ENCODE measurements at places on chromosomes 16 and 17.
A peak's percentile ranks its signal among the peaks of the same experiment; 100 is the strongest.

GRCh38 chr16:53065461-53066061 is 10.8 kb downstream of the CHD9 start:
- DNase-seq: peak; percentile 35

DNA sequence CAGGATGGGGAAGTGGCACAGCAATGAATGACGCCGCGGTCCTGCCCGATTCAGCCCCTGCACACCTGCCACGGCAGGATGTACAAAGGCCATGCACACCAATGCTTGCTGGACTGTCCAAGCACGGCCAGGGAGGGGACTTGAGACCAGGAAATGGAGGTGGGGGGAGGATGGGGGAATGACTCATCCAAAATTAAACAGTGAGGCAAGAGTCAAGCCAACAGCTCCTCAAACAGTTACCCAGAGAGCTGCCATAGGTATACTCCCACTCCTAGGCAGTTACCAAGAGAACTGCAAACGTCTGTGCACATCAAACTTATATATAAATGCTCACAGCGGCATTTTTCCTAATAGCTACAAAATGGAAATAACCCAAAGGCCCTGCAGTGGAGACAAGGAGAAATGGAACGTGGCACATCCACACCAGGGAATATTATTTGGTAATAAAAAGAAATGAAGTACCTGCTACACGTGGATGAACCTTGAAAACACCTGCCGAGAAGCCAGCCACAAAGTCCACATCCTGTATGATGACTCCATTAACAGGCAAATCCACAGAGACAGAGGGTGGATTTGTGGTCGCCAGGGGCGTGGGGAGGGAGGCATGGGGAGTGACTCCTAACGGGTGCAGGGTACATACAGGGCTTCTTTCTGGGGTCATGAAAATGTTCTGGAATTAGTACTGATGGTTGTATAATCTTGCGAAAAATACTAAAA is 54.1 kb downstream of the VAC14 start:
- DNase-seq: peak; percentile 54

DNA sequence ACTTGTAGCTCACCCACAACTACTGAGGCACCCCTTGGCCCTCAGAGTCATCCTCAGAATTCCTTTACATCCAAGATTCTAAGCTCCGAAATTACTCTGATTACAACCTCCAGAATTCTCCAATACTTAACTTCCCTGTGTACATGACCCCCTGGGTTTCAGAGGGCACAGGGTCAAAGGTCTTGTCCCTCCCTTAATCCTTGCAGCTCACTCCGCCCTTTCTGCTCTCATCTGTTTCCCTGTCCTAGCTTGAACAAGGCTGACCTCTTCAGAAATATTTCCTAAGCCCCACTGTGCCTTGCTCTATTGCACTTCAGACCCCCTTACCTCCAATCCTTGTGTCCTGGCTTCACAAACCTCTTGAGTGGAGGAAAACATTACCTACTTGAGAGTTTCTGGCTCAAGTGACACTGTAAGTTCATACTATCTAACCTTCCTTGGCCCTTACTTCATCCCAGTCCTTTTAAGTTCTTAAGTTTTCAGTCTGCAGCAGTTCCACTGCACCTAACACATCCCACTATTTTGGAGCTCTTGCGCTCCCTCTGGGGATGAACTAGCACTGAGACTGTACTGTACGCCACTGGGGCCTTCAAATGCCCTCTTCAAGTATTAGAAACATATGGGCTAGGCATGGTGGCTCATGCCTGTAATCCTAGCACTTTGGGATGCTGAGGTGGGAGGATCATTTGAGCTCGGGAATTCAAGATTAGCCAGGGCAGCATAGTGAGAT is 6.2 kb downstream of the N4BP1 start:
- DNase-seq: no peak

GRCh38 chr16:11020388-11020787 is 76.0 kb downstream of the CLEC16A start:
- DNase-seq: no peak

DNA sequence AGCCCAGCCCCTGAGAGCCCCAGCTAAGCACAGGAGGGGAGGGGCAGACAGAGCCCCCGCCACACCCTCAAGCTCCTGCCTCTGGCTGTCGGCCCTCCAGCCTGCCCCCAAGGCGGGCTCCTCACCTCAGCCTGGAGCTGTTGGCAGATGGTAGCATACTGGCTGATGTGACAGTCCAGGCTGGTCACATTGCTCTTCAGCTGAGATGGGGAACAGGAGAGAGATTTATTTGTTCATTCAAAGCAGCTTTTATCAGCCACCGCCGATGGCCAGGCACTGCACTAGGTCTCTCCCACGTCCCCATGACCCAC is 14.8 kb downstream of the KIF18B start:
- no peak for DNase-seq

- DNase-seq: peak; percentile 48
These were observed 680 bp downstream of the SKA2 start for GRCh38 chr17:59154292-59154720.

- DNase-seq: no peak
These were observed 251.9 kb downstream of the PARN start for GRCh38 chr16:14378131-14378551.

DNA sequence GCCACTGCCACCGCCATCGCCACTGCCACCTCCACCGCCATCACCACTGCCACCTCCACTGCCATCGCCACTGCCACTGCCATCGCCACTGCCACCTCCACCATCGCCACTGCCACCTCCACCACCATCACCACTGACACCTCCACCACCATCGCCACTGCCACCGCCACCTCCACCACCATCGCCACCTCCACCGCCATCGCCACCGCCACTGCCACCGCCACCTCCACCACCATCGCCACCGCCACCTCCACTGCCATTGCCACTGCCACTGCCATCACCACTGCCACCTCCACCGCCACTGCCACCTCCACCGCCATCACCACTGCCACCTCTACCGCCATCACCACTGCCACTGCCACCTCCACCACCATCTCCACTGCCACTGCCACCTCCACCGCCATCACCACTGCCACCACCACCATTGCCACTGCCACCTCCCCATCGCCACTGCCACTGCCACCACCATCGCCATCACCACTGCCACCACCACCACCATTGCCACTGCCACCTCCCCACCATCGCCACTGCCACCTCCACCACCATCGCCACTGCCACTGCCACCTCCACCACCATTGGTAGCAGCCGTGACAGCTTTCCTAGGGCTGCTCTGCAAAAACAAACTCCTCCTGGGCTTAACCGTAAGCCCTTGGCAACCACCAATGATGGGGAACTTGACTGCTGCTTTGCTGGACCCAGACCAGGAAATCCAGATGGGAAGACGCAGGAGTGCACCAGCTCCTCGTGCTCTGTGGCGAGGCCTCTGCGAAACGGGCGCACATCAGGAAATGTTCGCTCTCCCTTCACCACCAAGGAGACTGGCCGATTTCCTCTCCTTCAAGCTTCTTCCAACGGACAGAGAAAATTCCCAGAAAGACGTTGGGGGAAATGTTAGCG is 147.2 kb downstream of the RBFOX3 start:
- DNase-seq: no peak

DNA sequence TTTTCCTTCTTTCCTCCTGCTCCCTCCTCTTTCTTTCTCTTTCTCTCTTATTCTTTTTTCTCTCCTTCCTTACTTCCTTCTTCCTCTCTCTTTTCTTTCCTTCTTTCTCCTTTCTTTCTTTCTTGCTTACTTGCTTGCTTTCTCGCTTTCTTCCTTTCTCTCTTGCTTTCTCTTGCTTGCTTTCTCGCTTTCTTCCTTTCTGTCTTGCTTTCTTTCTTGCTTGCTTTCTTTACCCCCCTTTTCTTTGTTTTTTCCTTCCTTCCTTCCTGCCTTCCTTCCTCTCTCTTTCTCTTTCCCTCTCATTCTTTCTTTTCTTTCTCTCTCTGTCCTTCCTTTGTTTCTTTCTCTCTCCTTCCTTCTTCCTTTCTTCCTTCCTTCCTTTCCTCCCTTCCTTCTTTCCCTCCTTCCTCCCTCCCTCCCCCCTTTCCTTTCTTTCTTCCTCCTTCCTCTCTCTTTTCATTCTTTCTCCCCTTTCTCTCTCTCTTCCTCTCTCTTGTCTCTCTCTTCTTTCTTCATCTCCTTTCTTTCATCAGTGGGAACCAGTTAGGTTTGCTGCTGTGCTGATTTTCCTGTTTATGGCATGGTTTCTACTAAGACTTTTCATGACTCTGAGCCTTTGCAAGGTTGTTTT is 142.9 kb upstream of the CACNG3 start:
- DNase-seq: no peak

DNA sequence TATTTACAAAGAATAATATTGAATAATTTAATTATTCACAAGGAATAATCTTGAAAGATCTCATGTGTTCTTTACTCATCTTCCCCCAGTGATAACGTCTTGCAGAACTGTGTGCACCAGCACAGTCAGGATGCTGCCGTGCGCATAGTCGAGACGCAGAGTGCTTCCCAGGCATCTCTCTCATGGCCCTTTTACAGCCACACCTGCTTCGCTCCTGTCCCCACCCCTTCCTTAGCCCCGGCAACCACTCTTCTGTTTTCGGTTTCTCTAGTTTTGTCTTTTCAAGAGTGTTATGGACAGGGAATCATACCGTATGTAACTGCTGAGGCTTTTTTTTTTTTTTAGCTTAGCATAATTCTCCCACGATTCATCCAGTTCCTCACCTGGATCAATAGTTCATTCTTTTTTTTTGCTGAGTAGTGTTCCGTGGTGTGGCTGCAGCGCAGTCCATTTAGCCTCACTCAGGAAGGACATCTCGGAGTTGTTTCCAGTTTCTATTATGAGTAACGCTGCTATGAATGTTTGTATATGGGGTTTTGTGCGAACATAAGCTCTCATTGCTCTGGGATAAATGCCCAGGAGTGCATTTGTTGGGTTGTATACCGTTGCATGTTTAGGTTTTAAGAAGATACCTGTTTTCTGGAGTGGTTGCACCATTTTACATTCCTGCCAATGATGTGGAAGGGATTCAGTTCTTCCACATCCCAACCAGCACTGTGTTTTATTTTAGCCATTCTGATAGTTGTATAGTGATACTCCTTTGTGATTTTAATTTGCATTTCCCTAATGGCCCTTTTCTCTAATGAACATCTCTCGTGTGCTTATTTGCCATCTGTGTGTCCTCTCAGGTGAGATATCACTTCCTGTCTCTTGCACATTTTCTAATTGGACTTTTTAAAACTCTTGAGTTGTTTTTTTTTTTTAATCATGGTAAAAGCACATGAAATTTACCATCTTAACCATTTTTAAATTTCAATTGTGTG is 47.6 kb downstream of the SEC14L1 start:
- no peak for DNase-seq

DNA sequence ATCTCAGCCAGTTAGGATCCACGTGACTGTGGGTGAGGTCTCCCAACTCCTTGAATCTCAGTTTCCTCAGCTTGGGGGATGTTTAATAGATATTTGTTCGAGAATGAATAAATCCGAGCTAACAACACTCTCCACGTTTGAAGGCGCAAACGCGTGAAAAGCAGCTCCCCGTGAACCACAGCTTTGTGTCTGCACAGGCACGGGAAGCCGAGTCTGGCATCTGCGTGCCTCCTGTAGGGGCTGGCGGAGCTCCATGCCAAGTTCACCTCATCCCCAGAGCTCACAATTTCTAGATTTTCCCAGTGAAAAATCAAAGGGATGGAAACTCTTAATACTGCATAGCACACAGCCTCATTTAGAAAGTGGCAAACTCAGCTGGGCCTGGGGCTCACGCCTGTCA is 14.3 kb downstream of the SGSH start:
- DNase-seq: no peak

- DNase-seq: no peak
These were observed 791.3 kb upstream of the SOX9 start for GRCh38 chr17:71329310-71330098.

DNA sequence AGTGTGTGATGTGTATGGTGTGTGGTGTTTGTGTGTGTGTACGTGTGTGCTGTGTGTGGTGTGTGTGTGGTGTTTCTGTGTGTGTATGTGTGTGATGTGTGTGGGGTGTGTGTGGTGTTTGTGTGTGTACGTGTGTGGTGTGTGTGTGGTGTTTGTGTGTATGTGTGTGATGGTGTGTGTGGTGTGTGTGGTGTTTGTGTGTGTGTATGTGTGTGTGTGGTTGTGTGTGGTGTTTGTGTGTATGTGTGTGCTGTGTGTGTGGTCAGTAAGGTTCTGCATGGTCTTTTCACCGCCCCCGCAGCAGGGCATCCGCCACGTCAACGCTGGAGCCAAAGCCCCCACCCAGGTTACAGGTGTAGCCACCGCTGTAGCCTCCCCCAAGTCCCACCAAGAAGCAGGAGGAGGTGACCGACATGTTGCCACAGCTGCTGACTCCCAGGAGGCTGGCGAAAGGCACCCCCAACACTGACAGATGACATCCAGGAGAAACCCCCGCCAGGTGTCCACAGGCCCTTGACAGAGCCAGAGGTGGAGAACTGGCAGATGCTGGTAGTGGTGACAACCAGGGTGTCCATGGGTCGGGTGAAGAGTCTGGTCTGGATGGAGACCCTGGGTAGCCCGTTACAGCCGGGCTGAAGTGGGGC is 9.3 kb upstream of the KRT17 start:
- no peak for DNase-seq

GRCh38 chr16:47045459-47045858 is 72.0 kb upstream of the DNAJA2 start:
- DNase-seq: no peak

DNA sequence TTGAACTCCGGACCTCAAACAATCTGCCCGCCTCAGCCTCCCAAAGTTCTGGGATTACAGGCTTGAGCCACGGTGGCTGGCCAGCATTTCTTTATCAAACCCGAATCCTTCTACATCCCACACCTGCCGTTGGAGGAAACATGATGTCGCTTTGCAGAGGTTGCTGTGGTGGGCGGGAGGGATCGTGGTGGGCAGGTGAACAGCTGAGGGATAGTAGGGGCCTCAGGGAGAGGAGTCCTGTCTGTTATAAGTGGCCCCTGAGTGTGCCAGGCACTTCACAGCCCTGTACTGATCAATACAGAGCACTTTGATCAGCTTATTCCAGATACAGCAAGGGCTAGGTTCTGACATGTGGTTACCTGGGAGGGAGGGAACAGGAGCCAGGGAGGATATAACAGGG is 76.5 kb downstream of the CYLD start:
- DNase-seq: no peak

- no peak for DNase-seq
These were observed 11.6 kb downstream of the CUEDC1 start for GRCh38 chr17:57943645-57944044.

DNA sequence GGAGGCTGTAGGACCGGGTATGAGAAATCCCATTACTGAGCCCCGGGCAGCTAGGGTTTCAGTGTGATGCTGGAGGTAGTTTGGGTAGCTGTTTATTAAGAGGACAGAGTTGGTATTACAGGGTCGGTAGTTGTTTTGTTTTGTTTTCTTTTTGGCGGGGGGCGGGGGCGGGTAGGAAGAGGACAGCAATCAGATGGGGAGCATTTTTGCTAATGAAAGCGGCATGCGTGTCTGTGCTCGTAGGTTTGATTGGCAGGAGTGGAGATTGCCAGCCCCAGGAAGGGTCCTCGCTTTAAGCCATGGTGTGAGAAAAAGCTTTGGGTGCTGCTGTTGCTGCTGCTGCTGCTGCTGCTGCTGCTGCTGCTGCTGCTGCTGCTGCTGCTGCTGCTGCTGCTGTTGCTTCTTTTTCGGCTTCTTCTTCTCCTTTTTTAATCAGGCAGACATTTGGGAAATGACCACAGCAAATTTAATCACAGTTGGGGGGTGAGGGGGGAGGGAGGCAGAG is 498.5 kb upstream of the ZFHX3 start:
- no peak for DNase-seq

- DNase-seq: no peak
These were observed 728 bp upstream of the NMT1 start for GRCh38 chr17:45060382-45060796.

- DNase-seq: no peak
These were observed 27.8 kb downstream of the MYO15A start for GRCh38 chr17:18136357-18136756.

GRCh38 chr17:4764595-4764994 is 7.1 kb upstream of the TM4SF5 start:
- DNase-seq: peak; percentile 92

GRCh38 chr16:16042076-16042475 is 92.7 kb downstream of the ABCC1 start:
- no peak for DNase-seq

Data from suppressor macrophage (primary cell).